ENCODE measurements at places on chromosomes 2 and 18.

DNA sequence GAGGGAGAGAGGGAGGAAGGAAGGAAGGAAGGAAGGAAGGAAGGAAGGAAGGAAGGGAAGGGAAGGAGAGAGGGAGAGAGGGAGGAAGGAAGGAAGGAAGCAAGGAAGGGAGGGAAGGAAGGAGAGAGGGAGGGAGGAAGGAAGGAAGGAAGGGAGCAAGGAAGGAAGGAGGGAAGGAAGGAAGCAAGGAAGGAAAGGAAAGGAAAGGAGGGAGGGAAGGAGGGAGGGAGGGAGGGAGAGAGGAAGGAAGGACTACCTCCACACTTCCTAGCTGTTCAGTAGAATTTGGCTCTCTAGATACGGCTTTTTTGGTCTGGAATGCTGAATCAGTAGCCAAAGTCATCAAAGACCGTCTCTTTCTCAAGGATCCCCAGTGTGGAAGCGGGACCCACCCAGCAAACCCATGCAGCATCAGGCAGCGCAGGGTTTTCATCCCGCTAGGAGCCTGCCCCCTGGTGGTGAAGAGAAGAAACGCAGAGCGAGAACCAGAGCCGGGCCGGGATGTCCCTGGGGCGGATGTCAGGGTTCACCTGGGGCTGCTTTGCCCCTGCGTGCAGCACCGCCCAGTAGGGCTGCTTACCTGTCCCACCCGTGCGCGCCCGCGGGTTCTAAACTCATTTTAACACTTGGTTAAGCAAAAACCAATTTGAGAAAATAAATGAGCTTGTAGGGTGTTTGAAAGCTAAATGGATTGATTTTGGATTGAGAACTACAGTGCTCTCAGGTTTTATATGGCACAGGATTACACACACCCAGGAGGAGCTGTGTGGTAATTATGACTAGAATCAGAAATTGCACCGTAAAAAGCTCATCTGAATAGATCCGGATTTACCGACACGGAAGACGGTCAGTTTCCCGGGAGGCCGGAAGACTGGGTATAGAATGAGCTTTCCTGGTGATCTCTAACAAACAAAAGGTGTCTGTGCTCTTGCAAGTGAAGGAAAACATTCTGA is 48.1 kb upstream of the ARL4C start:
- peak; percentile 92 for DNase-seq

DNA sequence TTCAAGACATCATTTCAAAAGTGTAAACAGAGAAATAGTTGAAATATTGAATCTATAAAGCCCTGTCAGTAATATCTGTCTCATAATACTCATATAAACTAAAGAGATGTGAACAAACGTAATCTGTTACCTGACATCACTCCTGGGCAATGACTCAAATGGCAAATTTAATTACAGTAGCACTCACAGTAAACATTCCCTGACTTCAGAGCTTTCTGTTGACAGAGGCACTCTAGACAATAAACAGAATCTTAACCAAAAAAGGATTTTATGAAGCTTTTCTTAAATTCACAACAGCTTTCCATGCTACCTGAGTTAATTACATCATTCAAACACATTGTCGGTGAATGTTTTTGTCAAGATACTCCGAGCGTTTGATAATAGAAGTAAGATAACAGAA is 128.1 kb upstream of the PDE1A start:
- DNase-seq = no peak

- no peak for DNase-seq
Measured at GRCh38 chr2:85078536-85078935, 54.7 kb upstream of the TCF7L1 start.

DNA sequence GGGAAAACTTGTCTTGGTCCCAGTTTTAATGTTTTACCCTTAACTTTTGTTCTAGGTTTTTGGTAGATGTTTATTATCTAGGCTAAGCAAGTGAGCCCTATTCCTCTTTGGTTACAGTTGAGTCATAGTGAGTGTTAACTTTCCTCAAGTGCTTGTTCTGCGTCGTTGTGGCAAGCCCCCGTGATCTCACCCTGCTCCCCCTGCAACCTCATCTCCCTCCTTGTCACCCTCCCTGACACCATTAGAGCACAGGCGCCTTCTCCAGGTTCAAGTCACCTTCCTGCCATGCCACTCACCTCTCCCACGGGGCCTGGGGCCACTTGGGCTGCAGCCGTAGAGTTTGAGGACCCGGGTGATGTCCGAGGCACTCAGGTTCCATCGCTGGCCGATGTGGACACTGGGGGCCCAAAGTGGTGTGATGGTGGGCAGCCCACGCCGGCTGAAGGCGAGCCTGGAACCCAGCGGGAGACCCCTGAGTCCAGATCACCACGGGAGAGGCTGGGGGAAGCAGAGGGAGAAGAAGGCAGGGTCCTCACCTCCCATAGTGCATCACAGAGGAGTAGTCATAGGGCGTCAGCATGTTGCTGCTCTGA is 8.7 kb downstream of the ASTL start:
- DNase-seq = no peak

- DNase-seq = no peak
Measured at GRCh38 chr2:164008752-164009151, 272.9 kb upstream of the FIGN start.

GRCh38 chr2:235011929-235012631 is 60.3 kb downstream of the SH3BP4 start:
- DNase-seq = no peak

DNA sequence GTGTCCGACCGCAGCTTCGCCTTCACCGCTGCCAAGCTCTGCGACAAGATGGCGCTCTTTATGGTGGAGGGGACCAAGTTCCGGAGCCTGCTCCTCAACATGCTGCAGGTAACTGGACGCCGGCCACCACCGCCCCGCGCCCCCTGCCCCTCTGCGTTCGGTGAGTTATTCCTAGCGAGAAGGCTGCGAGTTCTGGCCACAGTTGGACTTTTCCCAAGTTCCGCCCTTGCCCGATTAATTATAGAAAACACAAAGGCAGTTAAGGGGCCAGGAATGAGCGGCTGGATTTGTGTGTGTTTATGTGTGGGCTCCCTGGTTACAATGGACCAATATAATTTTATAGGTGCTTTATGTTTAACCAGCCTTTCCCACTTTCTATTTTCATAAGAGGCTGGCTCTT is 189.2 kb downstream of the SMAD7 start:
- no peak for DNase-seq

GRCh38 chr18:63859781-63860475 is 27.6 kb upstream of the SERPINB2 start:
- no peak for DNase-seq

- DNase-seq = no peak
Measured at GRCh38 chr2:177317857-177318256, 53.3 kb upstream of the NFE2L2 start.

DNA sequence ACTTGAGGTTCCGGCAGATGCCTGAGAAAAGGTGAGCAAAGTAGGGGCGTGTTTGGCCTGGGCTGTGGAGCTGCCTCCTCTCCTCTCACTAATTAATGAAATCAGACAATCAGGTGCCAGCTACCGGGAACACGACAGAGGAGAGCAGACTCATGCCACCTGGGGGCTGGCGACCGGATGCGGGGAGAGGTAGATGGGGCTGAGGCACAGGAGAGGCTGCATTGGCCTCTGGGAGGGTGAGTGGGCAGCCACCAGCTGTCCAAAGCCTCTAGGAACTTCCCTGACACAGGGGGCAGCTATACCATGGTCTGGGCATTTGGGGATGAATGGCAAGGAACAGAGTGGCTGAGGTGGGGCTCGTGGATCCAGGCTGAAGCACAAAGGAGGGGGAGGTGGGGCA is 25.0 kb downstream of the FBXO41 start:
- no peak for DNase-seq

GRCh38 chr2:10810202-10811161 is 2.1 kb downstream of the PDIA6 start:
- DNase-seq = no peak

GRCh38 chr2:44950646-44951045 is 9.1 kb downstream of the SIX3 start:
- DNase-seq = no peak

DNA sequence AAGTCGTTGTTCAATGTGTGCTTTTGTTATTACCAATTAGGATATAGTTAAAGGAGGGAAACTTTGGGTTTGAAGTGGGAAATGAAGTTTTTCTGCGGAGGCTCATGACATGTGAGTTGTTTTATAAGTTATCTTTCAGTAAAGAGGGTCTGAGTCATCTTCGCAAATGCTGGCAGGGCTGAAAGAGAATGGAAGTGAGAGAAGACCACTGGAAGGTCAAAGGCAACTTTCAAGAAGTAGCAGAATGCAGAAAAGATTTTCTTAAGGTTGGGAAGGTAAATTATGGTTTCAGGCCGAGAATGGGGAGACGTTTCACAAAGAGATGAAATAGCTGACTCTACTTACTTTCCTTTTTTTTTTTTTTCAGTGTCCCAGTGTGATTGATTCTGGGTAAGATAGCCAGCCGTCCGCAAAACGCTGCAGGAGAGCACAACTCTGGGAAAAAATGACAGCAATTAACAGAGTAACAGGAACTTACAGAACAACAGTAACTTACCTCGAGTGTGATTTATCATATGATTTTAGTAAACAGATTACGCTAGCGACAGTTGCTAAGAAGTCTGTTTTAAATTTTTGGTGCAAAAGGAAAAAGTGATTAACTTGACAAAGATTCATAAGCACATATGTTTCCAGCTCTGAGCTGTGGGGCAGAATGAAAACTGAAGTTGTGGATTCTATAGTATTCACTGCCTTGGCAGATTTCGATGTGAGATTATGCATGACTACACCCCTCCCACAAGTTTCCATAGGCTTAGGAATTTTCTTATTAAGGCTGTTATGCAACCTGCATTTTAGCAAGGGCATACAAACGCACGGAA is 46.8 kb upstream of the ACTR3 start:
- DNase-seq = no peak

DNA sequence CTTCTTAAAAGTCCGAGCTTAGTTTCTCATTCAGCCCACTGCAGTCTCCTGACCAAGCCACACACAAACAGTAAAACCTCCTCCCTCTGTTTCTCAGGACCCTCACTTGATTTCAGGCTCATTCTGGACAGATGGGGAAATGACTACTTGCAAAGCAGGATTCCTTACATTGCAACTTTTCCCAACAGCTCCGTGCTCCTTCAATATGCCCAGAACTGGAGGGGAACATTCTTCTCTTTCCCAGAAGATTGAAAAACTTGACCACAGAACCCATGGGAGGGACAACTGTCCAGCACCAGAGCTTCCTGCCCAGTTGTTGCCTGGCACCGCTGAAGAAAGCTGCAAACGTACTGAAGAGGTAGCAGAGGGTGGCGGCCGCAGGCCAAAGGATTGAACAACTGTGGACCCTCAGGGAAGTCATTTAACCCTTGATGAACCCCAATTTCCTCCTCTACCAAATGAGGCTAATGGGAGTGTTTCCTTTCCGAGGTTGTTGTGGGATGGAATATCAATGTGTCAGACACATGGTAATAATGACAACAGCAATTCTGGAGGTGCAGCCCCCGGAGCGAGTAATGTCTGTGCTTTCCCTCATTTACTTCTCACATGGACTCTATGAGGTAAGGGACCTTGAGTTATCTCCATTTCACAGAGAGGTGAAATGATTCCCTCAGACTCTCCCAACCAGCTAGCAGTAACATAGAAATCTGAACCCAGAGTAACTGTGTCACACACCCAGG is 25.0 kb downstream of the BCL11A start:
- DNase-seq = no peak

DNA sequence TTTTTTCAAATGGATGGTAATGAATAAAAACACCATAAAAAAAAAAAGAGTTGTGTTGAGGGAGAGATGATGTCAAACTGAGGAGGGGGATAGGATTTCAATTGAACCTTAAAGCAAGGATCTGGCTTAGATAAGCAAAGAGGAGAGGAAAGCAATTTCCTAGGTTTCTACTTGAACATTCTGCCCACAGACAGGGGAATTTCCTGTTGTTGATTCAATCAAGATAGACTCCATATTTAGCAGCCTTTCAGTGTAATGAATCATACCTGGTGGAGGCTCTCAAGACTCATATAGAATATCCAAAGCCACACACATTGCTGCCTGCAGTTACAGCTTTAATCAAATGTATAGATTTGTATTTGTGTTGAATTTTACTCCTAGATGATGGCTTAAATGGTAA is 294.4 kb upstream of the PIK3C3 start:
- no peak for DNase-seq

- no peak for DNase-seq
Measured at GRCh38 chr18:5475267-5475666, 68.5 kb downstream of the EPB41L3 start.

DNA sequence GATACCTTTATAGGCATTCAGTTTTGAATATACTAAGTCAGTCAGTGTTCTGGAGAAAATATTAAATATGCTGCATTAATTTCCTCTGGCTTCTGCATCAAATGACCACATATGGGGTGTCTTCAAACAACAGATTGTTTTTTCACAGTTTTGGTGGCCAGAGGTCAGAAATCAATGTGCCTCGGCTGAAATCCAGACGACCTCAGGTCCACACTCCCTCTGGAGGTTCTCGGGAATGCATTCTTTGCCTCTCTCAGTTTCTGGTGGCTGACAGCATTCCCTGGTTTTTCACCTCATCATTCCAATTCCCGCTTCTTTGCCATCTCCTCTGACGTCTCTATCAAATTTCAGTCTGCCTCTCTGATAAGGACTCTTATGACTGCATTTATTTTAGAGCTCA is 142.3 kb downstream of the ZNF407 start:
- no peak for DNase-seq

DNA sequence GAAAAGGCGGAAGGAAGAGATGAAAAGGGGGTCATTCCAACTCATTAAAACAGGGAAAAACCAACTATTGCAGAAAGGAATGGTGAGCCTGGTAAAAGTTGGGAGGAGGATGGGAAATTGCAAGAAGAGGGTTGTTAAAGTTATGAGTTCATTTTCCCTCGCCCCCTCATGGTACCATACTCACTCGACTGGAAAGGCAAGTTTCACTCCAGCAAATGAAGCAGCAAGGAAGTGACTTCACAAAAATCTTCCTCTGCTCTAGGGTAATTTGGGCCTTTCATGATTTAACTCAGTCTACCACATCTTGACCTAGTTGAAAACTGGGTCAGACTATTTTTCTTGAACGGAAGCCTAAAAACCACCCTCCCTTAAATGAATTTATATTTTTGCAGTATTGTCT is 22.8 kb upstream of the DAW1 start:
- no peak for DNase-seq

GRCh38 chr2:216878072-216878471 is 18.2 kb upstream of the TNP1 start:
- no peak for DNase-seq

DNA sequence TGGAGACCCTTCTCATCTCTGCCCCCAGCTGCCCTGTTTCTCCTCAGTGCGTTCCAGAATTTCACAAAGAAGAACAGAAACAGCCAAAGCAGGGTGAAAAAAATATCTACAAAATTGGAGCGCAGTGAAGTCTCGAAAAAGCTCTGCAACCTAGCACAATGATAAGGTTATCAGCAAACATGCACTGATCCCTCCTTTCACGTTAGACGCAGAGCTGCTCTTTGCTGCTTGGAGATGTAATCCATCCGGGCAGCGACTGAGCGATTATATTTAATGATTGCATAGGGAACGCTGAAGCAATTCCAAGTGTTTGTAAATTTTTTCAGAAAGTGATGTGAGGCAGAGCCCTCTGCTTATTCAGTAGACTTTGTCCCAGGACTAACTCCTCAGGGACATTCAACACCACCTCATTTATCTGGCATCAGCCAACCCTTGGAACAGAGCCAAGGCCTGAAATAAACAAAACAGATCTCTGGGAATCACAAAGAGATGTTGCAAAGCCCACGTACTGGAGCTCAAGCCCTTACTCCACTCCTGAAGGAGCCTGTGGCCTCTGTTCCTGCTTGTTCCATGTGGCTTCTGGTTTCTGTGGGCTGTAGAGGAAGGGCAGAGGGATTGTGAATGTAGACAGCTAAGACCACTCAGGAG is 172.6 kb upstream of the BCL2L11 start:
- DNase-seq = no peak

GRCh38 chr2:35116151-35116550 is 1239.4 kb upstream of the CRIM1 start:
- DNase-seq = no peak

Measured in activated CD8-positive, alpha-beta memory T cell treated with anti-CD3 and anti-CD28 coated beads, Interleukin-2, amount 50 U/mL, for 48 hours (primary cell).